Fibroblast of skin of right biceps (primary cell): ENCODE measurements at places on chromosomes 1 and 21.
A peak's percentile ranks its signal among the peaks of the same experiment; 100 is the strongest.

GRCh38 chr1:17168091-17168876 lies 36.6 kb upstream of the PADI1 start:
- peak; percentile 92 for DNase-seq

DNA sequence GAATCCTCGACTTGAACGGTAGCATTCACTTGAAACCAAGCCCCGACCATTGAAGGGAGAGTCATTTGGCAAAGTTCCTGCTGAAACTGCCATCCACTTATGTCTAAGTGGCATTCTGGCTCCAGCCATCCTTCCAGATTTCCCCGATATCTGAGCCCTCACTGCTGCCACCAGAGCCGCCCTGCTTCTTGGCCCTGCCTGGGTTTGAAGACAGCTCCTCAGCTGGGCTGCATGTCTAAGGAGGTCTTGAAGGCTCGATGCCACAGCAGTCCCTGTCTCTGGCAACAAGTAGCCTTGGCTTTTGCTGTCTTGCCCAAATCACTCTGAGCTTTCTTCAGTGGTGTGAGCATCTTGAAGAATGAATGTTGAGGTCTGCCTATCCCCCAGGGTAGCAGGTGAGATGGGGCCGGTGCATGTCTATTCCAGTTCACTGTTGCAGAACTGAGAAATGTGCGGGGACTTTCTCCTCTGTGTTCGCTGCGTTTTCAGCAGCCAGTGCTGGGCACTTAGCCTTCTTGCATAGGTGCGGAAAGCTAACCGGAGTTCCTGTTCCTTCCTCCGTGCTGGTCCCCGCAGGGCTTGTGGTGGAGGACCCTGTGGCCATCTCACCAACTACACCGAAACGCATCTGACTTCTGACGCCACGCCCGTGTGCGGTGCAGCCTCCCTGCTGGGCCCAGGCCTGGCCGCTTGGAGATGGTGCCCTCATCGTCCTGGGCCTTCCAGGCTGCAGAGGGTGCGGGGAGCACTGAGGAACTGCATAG lies 29.2 kb downstream of the MAN1C1 start:
- no peak for DNase-seq

DNA sequence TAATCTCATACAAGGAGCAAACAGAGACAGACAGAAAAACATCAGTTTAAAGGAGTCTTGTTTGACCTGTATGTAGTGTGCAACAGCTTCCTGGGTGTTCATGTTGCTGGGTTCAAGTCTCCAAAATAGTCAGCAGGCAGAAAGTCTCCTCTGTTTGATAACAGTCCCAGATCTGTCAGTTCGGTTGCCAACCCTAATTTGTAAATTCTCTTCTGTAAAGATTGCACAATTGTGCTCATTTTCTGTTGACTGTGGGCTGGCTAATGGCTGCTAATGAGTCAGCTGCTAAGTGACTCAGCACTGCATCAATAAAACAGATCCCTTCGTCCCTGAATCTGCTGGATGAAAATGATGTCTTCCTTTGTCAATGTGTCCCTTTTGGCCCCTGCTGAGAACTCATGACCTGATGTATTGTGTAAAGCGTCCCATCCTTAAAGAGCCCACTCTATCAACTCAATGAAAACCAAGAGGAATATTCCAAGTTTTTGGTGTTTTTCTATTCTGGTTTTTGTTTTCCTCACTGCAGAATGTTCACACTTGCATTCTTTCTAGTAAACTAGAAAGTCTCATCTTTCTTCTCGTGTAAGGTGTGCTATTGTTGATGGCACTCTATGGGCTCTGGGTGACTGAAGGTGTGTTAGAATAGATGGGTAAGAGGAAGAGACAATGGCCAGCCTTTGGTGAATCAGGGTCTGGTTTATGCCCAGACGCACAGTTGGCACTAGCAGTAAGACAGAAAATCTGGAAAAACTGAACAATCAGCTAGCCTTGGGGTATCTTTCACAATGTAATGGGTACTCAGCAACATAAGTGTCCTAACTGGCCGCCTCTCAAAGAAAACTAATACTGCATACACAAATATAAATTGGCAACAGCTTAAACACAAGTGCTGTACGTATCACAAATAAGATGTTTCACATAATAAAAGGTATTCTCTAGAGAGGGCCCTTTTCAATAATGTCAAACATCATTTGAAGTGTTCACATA lies 75.1 kb upstream of the SIPA1L2 start:
- DNase-seq, result peak; percentile 86

DNA sequence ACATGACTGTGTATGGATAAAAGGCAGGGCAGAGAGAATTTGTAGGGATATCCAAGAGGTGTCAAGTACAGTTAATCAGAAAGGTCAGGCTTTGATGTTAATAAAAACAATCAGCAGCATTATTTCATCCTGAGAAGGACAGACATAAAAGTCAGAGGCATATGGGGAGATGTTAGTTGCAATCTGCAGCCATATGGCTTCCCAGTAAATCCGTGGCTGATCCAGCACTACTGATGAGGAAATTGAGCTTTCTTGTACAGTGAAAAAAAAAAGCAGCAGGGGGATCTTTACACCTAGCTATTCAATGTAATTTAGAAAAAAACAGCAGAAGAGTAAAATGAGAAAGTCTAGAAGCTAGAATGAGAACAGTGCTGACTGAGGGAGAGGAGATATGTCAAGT lies 2.2 kb upstream of the SPRR1B start:
- no peak for DNase-seq

- no peak for DNase-seq
Measured at GRCh38 chr1:189681252-189681919, 796.3 kb downstream of the BRINP3 start.

DNA sequence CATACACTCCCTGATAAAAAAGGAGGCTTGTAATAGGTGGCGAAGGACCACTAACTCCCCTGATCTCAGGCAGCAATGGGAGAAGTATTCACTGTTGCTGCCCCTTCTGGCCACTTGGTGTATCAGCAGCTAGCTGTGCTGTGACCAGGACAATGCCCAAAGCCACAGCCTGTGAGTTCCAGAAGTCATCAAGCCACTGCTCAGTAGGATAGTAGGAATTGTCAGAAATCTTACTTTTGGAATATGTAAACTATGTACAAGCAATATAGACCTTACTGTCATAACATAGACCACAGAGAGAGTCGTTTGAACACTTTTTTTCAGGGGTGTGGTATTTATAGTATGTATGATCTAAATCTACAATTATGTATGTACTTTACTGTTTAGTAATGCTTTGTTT lies 248.3 kb upstream of the CAMK1G start:
- DNase-seq, result peak; percentile 60

- DNase-seq, result peak; percentile 76
Measured at GRCh38 chr1:228842094-228842775, 107.0 kb downstream of the RHOU start.

GRCh38 chr1:108639899-108640560 lies 20.9 kb downstream of the HENMT1 start:
- DNase-seq, result no peak

DNA sequence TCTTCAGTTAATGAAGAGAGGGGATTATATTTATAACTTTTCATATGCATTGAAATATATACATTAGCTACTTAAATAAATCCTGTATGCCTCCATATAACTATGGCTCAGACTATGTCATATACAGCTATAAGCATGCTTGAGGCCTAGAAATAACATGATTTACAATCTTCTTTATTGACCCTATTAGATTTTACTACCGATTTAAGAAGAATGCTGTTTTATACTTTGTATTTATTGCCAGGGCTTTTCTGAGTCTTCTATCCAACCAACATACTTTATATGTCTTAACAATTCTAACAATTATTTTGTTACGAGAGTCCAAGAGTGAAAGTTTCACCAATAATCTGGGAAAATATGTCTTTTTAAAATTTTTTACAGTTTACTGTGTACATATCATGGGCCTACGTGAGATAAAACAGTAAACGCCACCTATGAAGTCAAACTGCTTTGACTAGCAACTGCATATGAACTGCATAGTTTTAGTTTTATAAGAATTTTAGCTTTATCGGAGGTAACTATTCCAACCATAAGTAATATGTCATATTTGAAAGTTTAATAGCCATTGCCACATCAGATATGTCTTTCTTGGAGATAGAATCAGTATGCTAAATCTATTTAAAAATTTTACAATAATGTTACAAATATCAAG lies 861.0 kb downstream of the USP25 start:
- no peak for DNase-seq

GRCh38 chr1:43664369-43664768 lies 14.4 kb downstream of the KDM4A start:
- no peak for DNase-seq

DNA sequence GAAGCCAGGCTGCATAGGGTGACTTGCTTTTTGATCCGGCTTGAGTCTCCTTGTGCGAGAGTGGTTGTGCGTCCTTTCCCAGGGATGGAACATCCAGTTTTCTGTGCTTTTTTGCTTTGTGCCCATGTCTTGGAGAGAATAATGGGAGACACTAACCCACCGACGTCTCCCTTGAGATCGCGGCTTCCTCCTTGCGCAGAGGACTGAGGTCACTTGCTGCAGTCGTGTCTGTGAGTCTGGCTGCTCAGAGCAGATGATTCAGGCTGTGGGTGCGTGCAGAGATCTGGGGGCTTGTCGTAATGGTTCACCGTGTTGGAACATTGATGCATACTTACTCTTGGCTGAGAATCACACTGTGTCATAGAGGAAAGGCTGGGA lies 164.5 kb upstream of the CACNA1E start:
- DNase-seq, result peak; percentile 29

GRCh38 chr1:59046730-59047157 lies 250.2 kb upstream of the FGGY start:
- DNase-seq, result no peak

DNA sequence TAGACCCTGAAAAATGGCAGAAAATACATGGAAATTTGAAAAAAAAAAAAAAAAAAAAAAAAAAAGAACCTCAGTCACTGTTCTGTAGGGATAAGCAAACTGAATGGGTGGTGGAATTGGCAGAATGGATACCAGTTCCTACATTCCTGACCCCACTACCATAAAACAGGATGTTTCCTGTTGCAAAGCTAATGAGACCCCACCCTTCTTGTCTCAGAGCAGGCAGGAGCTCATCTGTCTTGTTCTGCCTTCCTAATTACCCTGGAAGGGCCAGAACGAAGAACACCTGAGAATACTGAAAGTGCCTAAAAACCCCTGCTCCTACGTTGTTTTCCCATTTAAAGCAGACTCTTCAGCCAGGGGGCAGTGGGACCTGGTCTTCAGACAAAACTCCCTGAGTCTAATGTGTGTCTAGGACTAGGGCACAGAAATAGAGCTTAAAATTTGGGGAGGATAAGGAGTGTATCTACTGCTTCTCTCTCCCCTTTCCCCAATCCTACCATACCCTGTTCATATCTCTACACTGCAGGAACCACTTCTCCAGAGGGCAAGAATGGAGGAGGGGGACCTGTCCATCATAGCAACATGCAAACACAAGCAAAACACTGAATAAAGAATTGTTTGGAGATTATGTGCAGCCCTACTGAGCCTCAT lies 3.9 kb downstream of the C1orf56 start:
- DNase-seq, result no peak

DNA sequence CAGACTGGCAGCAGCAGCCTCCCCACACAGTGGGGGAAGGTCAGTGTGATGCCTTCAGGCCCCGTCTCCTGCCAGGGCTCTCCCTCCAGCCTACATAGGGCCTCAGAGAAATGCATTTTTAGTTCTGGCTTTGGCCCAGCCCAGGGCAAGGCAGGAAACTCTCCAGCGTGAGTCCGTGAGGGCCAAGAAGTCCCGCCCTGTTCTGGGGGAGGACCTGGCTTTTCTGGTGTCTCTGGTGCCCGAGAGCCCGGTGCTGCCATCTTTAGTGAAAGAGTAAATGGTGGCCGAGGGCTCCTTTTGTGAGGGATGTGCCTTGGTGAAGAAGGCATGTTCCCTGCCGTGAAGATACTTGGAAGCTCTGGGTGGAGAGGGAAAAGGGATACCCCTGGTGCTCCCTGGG lies 14.8 kb upstream of the DIP2A start:
- no peak for DNase-seq

DNA sequence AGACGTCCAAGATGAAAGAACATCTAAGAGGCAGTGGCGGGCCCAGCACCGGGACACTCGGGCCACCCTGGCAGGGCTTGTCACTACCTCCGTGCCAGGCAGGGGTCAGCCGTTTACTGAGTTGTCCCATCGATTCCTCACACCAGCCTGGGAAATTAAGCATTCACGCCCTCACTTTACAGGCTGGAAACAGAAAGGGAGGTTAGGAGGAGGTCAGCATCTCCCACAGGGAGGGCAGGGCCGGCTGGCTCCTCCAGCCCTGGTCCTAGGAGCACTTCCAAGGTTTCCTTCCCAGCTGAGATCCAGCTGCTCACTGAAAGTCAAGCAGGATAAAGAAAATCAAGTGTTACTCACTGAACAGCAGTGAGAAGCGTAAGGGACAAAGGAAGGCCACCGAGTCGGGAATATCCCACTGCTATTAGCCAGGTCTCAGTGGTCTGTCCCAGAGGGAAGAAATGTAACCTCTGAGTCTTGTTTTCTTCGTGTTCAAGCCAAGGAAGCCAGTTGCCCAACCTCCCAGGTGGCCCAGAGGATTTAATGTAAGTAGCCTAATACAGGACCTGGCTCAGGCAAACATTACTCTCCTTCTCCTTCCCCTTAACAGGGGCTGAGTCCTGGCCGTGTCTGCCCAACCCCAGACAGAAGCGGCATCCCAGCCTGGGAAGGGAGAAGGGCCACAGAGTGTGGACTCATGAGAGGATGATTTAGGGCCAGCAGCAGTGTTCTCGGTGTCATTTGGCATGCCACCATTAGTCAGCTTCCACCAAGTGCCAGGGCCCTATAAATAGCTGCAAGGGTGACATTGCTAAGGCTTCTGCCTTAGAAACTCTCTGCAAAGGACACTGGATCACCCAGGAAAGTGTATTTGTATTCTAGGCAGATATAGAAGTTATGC lies 203.1 kb upstream of the GALNT2 start:
- DNase-seq, result no peak

DNA sequence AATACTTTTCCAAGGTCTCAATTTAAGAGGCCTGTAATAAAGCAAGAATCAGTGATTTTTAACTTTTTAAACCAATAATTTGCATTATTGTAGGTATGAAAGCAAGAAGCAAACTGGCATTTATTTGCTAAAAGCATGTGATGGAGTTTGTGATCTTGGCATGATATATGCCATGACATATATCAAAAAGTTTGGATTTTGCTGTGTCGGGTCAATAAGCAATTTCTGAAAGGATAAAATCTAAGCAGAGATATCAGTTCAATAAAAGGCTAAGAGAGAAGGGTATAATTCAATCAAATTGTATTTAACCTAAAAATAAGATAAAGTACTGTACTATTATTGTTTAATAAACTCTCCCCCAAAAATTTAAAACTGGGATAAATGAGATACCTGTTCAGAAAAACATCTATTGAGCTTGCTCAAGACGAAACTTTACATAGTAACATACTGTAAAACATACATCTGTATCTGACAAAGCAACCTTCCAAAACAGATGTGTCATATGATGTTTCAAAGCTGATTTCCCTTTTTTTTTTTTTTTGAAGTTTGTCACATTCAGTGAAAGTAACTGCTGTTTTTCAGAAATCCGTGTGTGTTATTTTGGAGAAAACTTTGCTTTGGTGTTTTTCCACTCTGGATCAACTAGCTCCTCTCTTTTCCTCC lies 74.5 kb downstream of the TGFBR3 start:
- DNase-seq, result no peak

- no peak for DNase-seq
Measured at GRCh38 chr1:32023351-32023750, 9.7 kb downstream of the KHDRBS1 start.
